Right ventricle myocardium superior (tissue), 1 donor: ENCODE measurements at places on chromosomes 2 and 18.
A peak's percentile ranks its signal among the peaks of the same experiment; 100 is the strongest.

DNA sequence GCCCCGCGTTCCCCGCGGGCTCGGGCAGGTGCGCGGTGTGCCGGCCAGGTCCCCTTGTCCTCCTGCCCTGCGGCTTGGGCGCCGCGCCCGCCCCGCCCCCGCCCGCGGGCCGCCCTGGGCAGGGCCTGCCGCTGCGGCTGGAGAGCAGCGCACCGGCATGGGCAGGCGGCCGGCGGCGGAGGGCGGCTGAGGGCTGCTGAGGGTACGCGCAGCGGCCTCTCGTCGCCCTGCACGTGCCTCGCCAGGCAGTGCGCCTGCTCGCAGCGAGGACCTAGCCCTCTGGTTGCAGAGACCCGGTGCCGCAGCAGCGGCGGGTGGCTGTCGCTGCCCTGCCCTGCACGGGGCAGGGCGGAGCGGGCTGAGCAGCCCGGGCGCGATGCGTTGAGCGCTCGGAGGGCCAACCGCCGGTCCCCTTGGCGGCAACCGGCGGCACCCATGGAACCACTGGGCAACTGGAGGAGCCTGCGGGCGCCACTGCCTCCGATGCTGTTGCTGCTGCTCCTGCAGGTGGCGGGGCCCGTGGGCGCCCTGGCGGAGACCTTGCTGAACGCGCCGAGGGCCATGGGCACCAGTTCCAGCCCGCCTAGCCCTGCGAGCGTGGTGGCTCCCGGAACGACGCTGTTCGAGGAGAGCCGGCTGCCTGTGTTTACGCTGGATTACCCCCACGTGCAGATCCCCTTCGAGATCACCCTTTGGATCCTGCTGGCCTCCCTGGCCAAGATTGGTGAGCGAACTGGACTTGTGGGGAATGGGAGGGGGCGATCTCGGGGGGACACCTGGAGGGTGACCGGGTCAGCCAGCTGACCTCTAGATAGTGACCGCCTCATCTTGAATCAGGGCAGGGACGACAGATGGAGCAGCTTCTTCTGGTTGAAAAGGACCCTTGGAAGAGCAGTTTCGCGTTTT lies at the start of gene SLC9A2:
SLC9A2 (plus strand) TSS at position 140 of the 906 bp plus-strand sequence; CDS start at position 436, 296 bp downstream.
- no peak for DNase-seq

- DNase-seq: no peak
Observed at GRCh38 chr2:224271617-224272236, 130.2 kb downstream of the FAM124B start.

DNA sequence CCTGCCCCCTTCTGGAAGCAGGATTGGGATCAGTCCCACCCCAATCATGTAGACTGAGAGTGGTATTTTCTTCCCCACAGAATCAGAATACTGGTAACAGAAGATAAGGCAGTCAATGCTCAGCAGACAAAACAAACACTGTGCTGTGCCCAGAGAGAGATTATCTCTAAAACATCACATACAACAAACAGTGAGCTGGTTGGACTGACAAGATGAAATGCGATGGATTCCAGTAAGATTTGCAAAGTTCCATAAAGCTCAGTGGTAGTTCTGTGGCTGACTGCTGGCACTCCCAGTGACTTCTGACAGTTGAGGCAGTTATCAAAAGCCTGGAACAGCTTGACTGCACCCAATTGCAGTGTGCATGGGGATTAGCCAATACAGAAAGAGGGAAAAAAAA lies 311.5 kb upstream of the MGAT5 start:
- DNase-seq: no peak

- peak; percentile 43 for DNase-seq
Observed at GRCh38 chr2:156405586-156405985, 30.6 kb upstream of the GPD2 start.

DNA sequence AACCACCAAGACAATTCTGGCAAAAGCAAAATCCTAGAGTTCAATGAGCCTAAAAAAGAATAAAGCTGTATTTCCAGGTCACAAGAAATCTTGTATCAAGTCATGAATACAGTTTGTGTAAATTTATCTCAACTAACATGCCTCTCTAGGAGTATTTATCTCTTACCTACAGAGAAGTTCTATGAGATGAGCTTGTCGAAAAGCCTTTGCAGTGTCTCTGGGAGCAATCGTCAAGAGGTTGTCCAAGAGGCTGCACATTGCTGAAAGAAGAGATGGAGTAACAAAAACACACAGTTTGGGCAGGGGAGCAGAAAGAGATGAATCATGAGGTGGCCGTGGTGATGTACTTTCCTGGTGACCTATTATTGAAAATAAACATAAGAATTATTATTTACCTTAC lies 112.0 kb upstream of the CD226 start:
- no peak for DNase-seq

DNA sequence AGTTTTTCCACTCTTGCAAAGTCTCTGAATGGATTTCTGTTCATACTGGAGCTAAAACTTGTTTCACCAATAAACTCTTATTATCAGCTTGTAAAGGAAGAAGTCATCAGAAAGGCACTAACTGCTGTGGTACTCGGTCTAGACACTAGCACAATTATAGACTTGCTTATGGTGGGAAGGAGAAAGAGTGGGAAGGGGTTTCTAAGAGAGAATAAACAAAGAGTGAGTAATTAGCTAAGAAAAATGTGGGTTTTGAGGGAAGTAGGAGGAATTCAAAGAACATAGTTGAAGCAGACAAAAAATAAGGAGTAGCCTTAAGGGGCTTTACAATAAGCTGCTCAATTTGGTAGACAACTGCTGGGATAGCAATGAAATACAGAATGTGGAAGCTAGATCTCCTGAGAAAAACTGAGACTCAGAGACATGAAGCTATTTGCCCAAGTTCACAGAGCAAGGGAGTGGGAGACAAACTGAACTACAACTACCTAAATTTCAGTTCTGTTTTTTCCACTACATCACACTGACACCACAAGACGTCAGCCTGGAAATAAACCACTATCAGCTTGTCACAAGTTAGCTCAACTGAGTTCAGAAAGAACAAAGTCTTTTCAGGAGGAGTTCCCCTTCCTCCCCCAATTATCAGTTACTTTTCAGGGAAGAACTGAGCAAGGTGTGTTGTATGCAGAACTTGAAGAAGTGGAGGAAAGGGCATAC lies 59.7 kb downstream of the MAP4K3 start:
- DNase-seq: no peak

DNA sequence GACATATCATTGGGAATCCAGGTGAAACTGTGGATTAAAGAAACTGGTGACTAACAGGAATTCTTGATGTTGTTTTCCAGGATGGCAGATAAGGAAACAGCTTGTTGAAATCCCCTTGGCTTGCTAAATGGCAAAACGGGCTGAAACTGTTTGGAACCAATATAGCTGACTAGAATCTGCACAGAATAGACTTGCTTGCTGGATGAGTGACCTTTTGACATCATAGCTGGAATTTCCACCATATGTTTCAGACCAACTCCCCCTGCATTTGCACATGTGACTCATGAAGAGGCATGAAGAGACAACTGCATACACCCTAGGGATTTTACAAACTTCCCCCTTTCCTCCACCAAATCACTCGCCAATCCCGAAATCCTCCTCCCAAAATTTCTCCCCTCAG lies 87.7 kb upstream of the LYPD1 start:
- DNase-seq: no peak

DNA sequence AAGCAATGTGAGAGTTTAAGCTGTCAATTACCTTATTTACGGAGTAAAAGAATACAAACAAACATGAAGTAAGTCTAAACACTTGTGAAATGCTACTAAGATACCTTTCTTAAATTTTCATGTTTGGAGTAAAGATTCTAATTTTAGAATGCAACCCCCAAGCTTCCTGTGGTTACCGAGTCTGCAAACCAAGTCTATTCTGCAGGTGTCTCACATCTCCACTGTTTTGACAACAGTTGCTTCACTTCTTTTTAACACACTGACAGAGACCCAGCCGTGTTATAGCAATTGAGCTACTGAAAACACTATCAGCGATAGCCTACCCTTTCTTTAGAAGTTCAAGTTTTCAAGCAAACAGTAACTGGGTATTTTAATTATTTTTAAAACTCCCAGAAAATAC lies 608.3 kb downstream of the ERBB4 start:
- no peak for DNase-seq

DNA sequence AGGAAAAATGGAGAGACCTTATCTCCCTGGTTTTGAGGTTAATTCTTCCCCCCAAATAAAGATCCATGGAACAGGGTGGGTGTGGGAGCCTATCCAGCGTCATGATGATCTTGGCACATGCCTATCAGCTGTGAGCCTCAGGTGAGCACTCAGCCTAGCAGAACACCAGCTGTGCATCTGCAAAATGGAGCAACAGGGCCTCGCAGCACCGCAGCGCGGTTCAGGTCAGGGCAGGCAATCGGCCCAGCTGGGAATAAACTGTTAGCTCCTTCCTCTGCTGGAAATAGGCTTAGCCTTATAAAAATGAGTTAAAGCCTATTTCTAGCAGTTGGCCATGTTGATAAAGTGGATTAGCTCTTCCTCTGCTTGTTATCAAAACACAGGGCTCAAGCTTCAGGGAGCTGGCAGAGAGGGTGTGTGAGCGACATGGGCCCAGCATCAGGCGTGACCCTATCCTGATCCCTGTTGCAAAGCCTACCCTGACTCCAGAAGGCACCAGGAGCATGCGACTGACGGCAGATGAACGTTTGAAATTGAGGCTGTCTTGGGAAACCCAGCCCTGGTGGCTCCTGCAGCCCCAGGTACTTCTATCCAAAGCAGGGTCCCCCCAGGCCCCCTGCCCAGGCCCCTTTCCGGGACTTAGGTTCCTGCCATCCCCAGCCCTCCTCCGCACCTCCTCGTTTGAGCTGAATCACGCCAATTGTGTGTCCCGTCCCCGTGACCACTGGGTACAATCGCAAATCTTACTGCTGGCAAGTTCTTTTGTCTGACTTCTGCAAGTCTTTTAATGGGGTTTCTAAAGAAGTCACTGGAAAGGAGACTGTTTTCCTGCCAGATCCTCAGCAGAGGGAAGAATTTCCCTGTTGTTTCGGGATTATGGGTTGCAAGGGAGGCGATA lies 35.4 kb downstream of the ARHGEF4 start:
- no peak for DNase-seq

DNA sequence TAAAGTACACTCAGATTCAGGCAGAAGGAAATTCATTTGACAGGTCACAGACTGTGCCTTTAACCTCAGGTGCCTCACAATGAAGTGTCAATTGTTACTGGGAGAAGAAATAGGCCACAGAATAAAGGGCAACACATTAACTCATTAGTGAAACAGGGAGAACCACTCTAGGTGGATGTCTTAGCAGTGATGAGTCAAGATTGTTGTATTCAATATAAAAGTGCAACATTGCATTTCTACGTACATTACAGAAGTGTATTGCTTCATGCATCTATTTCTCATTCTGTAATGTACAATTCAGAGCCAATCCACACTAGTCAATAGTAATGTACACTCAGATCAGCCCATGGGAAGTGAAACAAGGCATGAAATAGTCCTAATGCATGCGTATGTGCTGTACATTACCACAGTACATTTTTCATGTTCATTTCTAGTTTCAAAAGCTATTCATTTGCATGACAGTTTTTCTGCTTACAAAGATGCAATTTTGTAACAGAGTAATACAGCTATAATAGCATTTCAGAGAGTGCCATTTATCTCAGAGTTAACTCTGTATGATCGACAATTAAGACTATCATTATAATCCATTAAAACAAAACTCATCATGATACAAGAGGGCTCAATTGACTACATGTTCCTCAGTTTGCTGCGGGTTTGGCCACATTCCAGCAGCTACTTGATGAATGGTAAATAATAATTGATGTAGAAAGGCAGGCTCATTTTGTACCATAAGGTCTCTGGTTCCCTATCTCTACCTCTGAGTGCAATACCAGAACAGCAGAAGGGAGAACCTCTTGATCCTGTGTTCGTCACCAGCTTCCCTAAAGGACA lies 12.2 kb upstream of the ARL5A start:
- DNase-seq: no peak

GRCh38 chr2:140687825-140688224 lies 1443.0 kb downstream of the LRP1B start:
- DNase-seq: no peak

GRCh38 chr2:23788100-23788499 lies 138.8 kb downstream of the ATAD2B start:
- no peak for DNase-seq

DNA sequence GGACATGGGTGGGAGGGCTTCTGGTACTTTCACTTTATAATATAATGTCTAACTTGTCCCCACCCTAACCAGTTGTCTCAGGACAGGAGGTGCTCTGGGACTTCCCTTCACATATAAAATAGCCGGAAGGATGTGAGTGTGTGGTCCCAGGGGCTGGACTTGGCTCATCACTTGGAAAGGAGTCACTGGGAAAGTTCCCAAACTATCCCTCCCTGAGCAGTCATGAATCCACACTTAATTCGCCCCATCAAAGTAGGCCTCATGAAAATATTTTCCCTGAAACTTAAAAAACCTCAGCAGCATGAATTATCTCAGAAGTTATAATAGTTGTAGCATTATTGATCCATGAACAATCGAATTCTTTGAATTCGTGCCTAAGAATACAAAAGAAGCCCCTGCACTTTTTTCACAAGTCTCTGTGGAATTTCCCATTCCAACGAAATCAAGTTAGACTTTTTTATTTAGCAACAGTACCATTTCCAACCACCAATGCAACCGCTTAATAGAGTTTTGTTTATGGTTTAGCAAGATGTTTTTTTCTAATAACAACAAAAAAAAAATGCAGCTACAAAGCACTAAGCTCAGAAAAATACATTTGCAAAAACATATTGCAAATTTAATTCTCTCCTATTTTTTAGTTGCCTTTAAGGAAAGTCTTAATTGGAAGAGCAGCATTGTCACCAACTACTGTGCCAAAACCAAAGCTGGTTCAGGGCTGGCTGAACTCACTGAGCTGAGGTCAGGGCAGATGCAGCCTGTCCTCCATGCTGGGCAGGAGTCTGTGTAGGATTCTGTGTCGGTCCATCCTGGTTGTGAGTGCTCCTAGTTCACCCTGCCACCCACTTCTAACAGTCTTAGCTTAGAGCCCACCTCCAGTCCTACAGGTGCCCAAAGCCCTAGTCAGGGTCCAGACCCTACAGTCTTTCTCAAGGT lies 68.8 kb upstream of the SPTBN1 start:
- peak; percentile 67 for DNase-seq

DNA sequence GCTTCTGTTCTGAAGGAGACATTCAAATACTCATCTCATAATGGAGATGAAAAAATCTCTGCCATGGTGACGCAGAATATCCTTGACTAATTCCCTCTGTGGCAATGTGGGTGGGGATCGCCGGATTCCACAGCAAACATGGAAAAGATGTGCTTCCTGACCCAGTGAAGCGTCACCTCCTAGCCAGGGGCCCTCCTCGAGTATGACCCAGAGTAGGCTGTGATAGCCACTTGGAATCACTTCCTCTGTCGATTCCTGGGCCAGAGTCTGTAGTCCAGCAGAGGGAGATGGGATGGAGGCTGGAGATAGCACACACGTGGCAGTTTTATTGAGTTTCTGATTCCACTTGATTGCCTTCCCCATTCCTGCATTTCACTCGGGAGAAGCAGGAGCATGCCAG lies 36.8 kb downstream of the DRC1 start:
- DNase-seq: no peak

DNA sequence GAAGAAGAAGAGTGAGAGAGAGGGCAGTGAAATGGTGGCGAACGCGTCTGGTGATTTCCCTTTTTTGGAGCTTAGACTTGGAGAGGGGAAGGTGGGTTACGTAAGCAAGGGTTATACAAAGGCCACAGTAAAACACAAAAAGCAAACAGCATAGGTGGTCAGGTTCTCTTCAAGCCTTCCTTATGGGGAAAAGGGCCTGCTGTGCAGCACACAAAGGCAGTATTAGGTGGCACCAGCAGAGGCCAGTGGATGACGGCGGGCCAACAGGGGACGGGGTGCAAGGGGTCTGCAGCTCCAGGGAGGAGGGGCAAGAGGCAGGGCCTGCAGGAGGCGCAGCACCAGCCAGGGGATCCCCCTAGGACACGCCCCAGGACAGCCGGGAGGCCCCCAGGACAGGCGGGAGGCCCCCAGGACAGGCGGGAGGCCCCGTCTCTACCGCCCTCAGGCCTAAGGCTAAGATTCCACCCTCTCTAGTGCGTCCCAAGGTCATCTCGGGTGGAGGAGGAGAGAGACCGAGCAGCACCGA lies 32.6 kb upstream of the NPC1 start:
- DNase-seq: no peak
